ENCODE measurements at places on chromosomes 11 and 22. TPM values are rescaled to one million over a fixed set of nuclear protein-coding genes. Genes with fewer than 3 reads are reported as not detected.

DNA sequence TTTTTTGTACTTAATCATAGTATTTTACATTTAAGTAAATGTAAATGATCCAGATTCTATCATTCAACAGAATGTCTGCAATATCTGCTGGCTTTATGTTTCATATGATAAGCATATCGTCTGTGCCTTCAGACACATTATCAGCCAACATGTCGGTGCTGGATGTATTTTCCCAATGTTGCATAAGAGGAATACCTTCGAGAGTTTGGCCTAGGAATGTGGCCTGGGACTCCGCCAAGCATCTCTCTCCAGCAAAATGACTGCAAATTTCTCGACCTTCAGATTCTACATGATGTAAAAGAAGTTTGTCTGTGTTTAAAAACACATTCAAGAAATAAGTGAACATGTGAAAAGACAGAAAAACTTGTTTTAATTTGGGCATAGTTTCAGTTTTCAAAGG lies 6.9 kb downstream of the BDNF start:
- no peak for DNase-seq

GRCh38 chr22:37607935-37608476 lies 628 bp upstream of the GGA1 start:
- no peak for DNase-seq

DNA sequence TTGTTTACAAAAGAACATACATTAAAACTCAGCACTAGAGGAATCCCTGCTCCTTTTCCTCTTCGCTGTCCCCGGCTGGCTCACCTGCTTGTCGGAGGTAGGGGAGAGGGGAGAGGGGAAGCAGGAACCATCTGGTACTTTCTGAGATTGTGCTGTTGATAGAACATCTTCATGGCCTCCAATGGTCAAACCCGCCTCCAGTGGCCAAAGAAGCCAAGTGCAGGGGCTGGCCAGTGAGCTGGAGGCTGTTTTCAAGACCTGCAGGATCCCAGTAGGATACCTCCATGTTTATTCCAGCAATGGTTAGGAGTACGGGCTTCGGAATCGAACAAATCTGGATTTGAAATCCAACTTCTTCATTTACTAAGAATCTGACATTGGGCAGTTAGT lies 92.6 kb downstream of the PKNOX2 start:
- no peak for DNase-seq

- DNase-seq = no peak
These were observed 84.4 kb downstream of the TBC1D22A start for GRCh38 chr22:46846832-46847355.

DNA sequence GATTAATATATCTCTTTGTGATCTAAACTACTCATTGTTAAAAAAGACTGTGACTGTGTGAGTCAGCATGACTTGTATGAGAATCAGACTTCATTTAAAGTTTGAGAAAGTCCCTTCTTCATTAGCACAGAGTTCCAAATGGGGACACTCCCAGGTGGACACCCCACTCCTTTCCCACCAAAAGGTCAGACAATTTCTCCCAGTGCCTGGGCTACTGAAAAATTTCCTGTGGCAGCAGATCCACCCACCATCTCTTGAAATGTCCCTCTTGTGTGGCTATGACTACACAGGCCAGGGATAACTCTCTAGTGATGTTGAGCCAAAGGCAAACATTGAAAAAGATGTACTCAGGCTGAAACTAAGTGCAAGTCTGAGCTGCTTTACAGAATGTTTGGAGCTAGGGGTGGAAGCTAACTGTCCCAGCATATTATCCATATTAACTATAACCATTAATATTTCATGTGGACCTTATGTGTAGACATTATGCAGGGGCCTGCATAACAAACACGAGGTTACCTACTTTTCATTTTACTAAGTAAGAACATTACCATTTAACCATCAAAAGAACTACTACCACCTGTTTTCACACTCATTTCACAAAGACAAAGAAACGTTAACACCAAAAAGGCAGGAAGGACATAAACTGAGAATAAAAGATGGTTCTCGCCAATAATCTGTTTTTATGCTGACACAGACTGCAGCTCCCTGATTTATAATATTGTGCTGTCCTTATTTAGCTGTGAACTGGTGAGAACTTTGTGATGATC lies 44.8 kb downstream of the MMP20 start:
- no peak for DNase-seq

DNA sequence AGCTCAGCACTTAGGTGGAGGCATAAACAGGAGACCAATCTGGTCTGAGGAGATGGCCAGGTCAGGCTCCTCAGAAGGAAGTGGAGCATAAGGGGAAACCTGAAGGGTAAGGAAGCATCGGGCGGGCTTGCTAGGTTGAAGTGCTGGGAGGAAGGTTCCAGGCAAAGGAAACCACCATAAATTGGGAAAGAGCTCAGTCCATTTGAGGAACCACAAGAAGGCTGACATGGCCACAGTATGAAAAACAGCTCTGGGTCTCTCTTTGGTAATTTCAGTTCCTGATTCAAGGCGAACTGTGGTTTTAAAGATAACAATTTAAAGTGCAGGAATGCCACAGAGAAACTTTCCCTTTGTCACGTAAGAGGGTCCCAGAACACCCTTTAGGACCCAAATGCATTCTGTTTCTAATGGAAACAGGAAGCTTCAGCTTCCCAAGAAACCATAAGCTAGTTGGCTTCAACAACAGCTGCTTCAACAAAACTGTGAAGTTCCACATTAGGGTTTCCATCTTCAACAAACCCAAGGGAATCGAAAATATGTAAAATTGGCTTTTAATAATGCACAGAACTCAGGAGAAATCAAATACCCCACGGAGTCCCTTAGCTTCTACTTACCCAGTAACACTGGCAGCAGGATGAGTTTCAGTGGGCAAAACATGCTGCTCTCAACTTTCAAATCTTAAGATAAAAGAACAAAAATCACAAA lies 10.4 kb downstream of the JAML start:
- no peak for DNase-seq

MRPL48 gene
- total RNA-seq = 44.7 TPM

GRCh38 chr11:10387206-10388083 lies 67.6 kb upstream of the AMPD3 start:
- DNase-seq = peak; percentile 69

DNA sequence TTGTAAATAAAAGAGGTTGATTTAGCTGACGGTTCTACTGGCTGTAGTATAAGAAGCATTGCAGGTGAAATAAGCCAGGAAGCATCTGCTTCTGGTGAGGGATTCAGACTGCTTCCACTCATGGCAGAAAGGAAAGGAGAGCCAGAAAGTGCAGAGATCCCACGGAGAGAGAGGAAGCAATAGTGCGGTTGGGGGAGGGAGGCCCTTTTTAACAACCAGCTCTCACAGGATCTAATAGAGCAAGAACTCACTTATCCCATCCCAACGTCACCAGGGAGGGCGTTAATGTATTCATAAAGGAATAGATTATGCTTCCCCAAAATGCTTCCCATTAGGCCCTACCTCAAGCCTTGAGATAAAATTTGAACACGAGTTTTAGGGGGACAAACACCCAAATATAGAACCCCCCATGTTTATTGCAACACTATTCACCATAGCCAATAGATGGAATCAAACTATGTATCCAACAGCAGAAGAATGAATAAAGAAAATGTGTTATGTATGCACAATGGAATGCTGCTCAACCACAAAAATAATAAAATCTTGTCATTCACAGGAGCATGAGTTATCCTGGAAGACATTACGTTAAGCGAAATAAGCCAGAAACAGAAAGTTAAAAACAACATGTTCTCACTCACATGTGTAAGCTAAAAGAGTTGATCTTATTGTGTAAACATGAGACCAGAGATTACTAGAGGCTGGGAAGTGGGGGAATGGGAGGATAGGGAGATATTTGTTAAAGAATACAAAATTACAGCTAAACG lies 908.3 kb upstream of the ANO3 start:
- no peak for DNase-seq

All from left ventricle myocardium superior (tissue), 1 donor.